ENCODE measurements at places on chromosomes 1 and 21. TPM values are rescaled to one million over a fixed set of nuclear protein-coding genes. Genes with fewer than 3 reads are reported as not detected.

SERTAD4 gene
- 3.6 TPM for polyA plus RNA-seq

AMY1C gene
- polyA plus RNA-seq, result not detected

ADCY10 gene
- polyA plus RNA-seq, result 0.66 TPM

GRCh38 chr21:35565204-35565611, 495.1 kb downstream of the SETD4 start:
- no peak for DNase-seq

DNA sequence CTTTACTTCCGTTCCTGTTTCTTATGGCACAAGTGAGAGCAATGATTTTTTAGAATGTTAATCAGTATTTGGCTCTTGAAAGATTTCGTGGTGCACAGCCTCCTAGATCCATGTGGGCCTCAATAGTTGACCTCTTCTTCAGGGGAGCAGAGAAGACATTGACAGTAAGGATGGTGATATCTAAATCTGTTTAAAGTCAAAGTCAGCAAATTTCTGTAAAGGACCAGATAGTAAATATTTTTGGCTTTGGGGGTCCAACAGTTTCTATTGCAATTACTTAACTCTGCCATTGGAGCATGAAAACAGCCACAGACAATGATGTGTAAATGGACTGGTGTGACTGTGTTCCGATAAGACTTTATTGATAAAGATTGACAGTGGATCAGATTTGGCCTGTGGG, 27.4 kb downstream of the TNN start:
- DNase-seq, result no peak

DNA sequence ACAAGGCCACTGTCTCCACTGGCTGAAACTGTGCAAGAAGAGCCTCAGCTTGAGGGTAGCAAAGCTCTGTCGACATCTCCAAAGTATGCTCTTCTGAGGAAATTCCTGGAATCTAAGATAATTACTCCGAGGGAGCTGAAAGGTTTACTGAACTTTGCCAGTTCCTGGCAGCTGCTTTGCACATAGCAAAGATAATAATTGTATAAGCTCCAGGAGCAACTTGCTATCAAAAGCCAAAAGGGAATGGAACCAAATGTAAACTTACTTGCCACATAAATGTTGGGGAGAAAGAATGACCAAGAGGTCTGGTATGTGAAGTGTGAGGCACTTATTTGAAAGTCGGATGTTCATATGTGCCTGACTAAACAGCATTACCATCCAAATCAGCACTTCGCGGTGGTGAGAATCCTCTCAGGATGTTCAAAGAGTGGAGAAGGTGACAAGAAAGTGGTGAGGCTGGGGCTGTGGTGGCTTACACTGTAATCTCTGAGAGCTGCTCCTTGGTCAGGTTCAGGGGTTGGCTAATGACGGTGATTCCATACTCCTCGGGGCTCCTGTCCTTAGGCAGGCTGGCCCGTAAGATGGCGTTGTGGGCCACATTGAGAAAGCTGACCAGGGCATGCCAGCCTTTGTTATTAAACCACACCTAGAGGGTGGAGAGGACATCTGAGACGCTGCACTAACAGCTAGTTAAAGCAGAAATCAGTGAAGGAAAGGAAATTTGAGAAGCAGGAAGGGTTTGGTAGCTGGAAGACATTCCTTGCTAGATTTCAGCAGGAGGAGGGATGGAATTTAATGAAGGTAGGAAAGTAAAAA, 100.0 kb downstream of the ABCA4 start:
- DNase-seq, result no peak

DNA sequence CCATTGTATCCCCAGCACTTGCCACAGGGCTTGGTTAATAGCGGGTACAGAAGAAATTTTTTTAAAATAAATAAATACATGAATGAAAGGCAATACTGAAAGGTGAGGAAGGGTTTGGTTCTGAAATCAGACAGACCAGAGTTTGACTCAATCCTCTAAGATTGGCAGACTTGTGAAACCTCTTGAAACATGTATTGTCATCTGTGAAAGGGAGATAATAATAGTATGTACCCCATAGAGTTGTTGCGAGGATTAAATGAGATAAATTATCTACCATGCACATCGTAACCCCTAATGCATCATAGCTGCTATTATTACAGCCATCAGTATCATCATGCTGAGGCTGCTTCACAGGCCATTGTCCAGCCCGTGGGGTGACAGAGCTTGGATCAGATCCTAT, 41.4 kb downstream of the S1PR1 start:
- no peak for DNase-seq

- DNase-seq, result no peak
These were observed 84.5 kb upstream of the LRRN2 start for GRCh38 chr1:204769997-204770396.

GRCh38 chr1:9817734-9818133, 6.0 kb downstream of the CLSTN1 start:
- DNase-seq, result no peak

GRCh38 chr1:175118375-175119367, 51.0 kb downstream of the TNN start:
- no peak for DNase-seq

DNA sequence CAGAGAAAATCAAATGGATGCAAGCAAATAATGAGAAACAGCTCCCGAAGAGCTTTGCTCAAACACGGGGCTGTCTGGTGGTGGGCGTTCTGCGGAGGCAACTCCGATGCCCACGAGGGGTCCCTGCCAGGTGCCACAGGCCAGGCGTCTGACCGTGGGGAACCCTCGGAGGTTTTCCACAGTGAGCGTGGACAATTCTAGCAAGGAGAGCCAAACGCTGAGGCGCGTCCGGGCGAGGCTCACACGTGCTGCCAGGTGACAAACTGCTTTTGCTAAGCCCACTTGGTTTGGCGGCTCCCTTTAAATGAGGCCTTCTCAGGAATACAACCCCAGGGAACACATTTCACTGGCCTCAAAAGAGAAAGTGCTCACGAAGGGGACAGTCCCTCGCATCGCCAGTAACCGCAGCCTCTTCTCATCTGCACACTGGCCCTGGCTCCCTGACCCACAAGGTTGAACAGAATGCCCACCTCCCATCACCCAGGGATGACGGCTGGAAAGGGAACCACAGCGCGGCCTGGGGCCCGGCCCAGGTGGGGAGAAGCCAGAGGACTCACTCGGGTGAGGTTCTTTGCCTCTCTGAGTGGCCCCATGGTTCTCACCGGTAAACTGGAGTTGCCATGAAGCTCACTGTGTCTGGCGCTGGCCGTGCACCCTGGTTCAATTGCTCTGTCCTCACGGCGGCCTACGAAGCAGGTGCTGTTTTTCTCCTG, 97.4 kb downstream of the PRDM16 start:
- no peak for DNase-seq

DNA sequence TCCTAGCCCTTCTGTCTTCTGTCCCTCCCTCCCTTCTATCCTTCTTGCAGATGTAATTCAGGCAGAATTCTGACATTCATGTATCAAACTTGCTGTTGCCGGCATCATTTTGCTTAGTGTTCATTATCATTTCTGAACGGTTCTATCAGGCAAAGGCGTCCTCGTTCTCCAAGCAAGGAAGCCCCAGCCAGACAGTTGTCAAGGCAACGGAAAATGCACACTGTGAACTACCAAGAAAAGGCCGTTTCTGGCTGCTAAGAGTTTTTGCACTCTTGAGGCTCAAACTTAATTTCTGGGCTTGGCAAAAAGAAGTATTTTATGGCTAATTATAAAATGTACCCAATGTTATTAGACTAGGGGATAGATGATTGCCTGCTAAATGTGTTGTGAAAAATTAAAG, 164.7 kb upstream of the KCNJ15 start:
- DNase-seq, result no peak

- no peak for DNase-seq
These were observed 925 bp downstream of the TNNI1 start for GRCh38 chr1:201420608-201421002.

- DNase-seq, result no peak
These were observed 211.5 kb downstream of the TRABD2B start for GRCh38 chr1:47785561-47786271.

Data from right renal pelvis (tissue), 4 donors.